T-cell (primary cell): ENCODE measurements at places on chromosomes 6 and 20.

DNA sequence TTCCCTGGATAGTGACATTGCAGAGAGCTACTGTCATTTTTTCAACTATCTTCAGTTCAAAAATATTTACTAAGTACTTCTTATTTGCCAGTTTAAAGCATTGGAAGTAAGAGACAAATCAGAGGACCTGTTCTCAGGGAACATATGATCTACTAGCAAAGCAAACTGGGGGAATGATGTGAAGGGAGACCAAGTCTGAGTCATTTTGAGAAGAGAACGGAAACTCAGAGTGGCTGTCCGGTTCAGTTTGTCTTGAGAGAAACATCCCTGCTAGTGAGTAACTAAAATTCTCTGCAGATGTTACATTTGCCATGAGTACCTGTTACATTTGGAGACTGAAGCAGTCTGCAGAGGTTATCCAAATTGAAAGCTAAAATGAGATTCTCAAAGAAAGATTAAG, 118.3 kb downstream of the KCNQ5 start:
- H3K36me3 ChIP-seq, result no peaks in the 10 kb centered on the region
- H3K27me3 ChIP-seq, result no peaks in the 10 kb centered on the region
- no peak for DNase-seq
- H3K4me3 ChIP-seq, result no peak overlapping the region

GRCh38 chr20:46840054-46840729, 54.5 kb upstream of the EYA2 start:
- DNase-seq, result no peak
- no peaks in the 10 kb centered on the region for H3K36me3 ChIP-seq
- H3K4me3 ChIP-seq, result no peak overlapping the region
- no peaks in the 10 kb centered on the region for H3K4me1 ChIP-seq
- no peaks in the 10 kb centered on the region for H3K27me3 ChIP-seq
- H3K27ac ChIP-seq, result no peak overlapping the region

- H3K36me3 ChIP-seq, result peaks cover 2% of the 10 kb centered on the region
- no peaks in the 10 kb centered on the region for H3K4me1 ChIP-seq
- H3K27me3 ChIP-seq, result no peaks in the 10 kb centered on the region
- DNase-seq, result no peak
- no peak overlapping the region for H3K27ac ChIP-seq
Observed at GRCh38 chr6:5657684-5658430, 348.9 kb downstream of the NRN1 start.

GRCh38 chr6:108800427-108800864, 47.8 kb upstream of the ARMC2 start:
- peaks cover 17% of the 10 kb centered on the region for H3K4me1 ChIP-seq
- no peak overlapping the region for H3K27ac ChIP-seq
- no peak overlapping the region for H3K4me3 ChIP-seq
- no peaks in the 10 kb centered on the region for H3K27me3 ChIP-seq
- no peak for DNase-seq

DNA sequence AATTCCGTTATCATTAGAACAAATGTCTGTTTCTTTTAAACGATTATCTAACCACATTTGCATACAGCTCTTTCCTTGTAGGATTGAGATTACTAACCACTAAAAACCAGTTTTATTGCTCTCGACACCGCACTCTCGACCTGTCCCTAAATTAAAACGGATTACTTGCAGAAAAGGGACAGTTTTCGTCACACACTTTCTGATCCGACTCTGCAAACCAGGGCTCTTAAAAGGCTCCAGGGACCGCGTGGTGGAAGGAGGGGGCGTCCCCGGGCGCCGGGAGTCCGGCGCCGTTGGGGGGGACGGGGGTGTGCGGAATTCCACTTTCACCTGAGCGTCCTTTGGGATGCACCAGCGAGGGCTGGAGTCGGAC, 731 bp downstream of the MAK start:
- no peaks in the 10 kb centered on the region for H3K36me3 ChIP-seq
- no peak for DNase-seq

DNA sequence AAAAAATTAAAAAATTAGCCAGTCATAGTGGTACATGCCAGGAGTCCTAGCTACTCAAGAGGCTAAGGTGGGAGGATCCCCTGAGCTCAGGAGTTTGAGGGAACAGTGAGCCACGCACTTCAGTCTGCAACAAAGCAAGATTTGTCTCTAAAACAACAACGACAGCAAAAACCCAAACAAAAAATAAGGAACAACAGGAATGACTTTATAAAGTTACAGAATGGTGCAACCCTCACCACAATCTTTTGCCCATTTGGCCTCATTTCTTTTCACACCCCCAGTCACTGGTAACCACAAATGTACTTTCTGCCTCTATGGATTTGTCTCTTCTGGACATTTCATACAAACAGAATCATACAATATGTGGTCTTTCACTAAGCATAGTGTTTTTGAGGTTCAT, 16.7 kb upstream of the ZFAND3 start:
- H3K4me3 ChIP-seq, result no peak overlapping the region
- DNase-seq, result no peak
- H3K4me1 ChIP-seq, result no peaks in the 10 kb centered on the region
- no peaks in the 10 kb centered on the region for H3K27me3 ChIP-seq

DNA sequence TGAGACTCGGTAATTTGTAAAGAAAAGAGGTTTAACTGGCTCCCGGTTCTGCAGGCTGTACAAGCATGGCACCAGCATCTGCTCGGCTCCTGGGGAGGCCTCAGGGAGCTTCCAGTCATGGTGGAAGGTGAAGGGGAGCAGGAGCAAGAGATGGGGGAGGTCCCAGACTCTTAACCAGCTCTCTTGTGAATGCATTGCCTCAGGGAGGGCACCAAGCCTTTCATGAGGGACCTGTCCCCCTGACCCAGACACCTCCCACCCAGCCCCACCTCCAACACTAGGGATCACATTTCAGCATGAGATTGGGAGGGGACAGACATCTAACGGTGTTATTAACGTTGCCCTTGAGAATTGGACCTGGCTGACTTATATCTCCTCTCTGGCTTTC, 68.6 kb downstream of the PTPN1 start:
- H3K4me3 ChIP-seq, result no peak overlapping the region
- no peaks in the 10 kb centered on the region for H3K4me1 ChIP-seq
- no peak overlapping the region for H3K27ac ChIP-seq
- peaks cover 35% of the 10 kb centered on the region for H3K36me3 ChIP-seq
